NCI-H1092 treated with DMSO at 0.1 percent for 48 hours (cell line): ENCODE measurements at places on chromosomes 1 and 21.

- DNase-seq = no peak
These were observed 24.5 kb upstream of the RGS16 start for GRCh38 chr1:182628657-182629056.

GRCh38 chr1:183787704-183788103 is 17.2 kb upstream of the RGL1 start:
- DNase-seq = no peak

DNA sequence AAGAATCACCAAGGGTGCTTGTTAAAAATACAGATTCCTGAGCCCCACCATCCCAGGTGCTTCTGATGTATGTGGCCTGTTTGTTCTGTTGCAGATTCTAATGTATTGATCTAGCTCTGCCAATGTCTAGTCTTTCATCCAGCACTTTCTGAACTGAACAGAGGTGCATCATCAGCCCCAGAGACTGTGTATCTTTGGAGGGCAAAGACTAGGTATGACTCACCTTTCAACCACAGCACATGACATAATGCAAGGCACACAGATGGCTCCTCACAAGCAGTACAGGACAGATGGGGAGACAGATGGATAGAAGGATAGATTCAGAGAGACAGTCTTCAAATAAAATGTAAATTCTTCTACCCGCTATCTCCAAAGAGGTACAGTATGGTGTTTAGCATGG is 32.3 kb downstream of the CD58 start:
- DNase-seq = no peak

- DNase-seq = no peak
These were observed 334.4 kb downstream of the DSCAM start for GRCh38 chr21:40512590-40512989.

DNA sequence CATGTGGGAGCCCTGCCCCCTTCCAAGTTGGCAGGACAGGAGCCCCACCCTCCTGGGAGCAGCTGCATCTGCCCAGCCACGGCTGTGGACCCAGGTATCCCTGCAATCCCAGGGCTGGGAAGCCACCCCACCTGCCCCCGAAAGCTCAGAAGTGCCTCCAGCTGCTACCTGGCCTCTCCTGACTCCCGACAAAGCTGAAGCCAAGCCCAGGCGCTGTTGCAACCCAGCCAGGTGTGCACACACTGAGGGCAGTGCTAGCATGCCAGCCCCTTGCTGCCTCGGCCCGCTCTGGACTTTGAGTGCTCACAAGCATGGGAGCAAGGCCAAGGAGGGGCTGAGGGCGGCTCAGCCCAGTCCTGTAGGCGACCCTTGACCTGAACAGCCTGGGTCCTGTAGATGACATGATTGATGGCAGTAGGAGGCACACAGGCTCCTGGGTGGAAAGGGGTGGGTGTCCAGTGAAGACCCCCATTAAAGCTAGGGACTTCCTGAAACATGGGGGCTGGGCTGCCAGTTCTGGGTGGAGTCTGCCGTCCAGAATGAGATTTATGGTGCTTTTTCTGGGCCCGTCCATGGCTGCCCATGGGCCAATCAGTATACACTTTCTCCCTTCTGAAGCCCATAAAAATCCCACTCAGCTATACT is 2.8 kb upstream of the SSU72 start:
- no peak for DNase-seq

DNA sequence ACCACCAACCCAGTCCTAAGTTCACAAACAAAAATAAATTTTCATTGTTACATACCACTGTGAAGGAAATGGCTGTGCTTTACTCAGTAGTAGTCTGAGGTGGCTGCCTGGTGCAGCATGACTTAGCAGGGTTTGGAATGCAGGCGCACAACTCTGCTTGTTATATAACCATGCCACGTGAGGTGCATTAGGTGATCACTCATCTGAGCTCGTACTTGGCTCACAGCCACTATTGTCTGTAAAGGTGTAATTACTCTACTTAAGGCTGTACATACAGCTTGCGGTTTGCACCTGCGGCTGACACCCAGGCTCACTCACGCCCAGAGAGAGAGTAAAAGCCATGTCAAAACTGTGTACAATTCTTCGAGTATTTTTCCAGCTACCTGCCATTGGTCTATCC is 599.4 kb downstream of the LTN1 start:
- DNase-seq = no peak
